ENCODE measurements at places on chromosomes 2 and 18.

DNA sequence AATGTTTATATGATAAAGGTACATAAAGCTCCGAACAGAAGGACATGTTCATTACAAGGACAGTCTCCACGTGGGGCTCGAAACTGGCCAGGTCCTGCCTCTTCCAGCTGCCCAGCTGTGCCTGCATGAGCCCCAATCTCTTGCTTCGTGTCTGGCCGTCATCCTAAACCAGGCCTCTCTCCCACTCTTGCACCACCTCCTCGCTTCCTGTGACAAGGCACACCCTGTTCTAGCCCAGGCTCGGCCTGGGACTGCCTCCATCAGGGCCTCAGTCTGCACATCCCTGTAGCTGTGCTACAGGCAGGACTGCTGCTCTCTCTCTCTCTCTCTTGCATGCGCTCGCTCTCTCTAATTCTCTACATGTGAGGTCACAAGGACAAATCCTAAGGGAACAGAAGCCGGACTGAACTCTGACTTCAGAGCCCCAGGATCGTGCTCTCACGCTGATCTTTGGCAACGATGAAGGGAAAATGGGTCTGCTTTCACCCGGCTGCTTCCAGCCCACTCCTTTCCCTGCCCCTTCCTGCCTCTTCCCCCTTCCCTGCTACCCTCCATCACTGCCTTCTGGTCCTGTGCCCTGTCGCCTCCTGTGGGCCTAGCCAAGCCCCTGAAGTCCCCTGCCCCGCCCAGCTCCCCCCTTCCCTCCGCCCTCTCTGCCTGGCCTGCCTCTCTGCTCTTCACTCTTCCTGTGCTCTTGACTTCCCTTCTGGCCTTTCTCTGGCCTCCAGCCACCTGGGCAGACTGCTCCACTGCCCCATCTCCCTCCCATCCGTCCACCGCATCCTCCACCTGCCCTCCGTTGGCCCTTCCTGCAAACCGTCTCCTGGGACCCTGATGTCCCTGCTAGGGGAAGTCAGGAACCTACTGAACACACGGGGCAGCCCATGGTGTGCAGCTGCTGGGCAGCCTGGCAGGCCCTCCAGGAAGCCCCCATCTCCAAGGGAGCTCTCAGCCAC lies 7.8 kb upstream of the GPR55 start:
- no peak for DNase-seq

DNA sequence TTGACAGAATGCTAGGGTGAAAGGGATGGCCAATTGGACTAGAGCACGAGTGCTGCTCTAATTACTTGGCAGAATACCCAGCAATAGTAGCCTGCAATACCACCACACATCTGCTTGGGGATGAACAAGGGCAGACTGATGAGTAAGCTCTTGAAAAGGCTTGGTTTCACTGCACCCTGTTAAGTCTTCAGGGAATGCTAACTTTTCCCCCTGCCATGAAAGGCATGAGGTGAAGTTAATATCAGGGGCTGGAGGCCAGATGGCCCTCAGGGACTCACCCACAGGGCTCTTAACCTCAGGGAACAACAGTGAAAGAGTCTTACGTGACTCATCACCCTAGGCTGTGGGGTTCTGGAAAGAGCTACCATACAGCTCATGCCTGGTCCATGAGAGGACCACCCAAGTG lies 51.7 kb upstream of the MYL1 start:
- DNase-seq, result no peak

DNA sequence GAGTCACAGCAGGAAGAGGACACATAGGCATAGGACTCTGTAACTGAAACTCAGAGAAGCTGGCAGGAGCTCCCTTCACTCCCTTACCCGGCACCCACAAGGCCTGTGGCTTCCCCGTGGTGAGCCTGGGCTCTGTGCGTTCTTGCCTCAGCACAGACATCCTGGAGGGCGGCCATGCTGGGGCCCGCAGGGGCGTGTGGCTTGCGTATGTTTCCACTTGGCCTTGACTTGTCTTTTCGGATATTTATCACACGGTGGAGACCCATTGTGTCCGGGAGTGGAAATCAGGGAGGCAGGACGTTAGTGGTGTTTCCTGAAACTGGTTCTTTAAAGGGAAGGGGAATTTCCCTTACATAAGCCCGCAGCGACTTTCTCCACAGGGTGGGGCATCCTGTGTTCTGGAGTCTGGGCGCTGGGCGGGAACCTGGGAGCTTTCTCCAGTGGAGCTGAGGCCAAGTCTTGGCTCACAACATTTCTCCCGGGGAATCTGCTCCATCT lies 49.9 kb upstream of the EML6 start:
- DNase-seq, result no peak

DNA sequence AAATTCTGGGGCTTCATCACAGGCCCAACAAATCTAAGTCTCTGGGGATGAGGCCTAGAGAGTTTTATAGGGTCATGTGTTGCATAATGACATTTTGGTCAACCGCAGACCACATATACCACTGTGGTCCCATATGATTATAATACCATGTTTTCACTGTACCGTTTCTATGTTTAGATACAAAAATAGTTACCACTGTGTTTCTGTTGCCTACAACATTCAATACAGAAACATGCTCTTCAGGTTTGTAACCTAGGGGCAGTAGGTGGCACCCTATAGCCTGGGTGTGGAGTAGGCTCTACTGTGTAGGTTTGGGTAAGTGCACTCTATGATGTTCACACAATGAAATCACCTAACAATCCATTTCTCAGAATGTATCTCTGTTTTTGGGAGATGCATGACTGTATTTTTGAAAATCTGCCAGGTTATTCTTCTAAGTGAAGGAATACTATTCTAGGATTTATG lies 485.2 kb downstream of the PTPRM start:
- no peak for DNase-seq

DNA sequence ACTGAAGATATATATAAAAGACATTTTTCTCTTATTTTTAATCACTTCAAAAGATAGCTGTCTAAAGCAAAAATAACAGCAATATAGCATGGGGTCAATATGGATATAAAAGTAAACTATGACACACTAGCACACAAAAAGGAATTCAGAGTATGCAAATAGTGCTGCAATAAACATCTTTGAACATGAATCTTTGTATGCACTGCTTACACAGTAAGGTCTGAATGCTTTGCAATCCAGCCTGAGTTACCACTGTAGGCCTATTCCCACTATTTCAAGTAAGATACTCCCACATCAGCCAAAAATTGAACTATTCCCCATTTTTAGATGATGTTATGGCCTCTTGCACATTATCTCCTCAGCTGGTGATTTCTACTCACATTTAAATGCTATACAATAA lies 27.4 kb upstream of the ERCC3 start:
- DNase-seq, result no peak

- DNase-seq, result no peak
Observed at GRCh38 chr2:231887756-231888155, 38.4 kb downstream of the NPPC start.

DNA sequence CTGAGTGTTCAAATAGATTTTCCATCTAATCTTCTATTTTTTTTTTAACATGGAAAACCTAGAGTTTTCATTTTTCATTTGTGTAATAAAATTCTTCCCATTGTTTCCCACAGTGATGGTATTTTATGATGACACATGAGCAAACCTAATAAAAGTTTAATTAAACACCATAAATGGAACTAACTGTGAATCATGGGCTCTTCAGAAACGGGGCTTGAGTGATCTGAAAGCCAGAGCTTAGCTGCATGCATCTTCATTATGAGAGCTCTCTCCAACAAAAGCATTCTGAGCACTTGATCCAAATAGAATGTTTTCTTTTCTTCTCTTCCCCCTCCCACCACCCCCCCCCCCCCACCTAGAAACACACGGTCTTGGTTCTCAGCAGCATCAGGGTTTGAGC lies 82.1 kb upstream of the REV1 start:
- DNase-seq, result no peak

GRCh38 chr18:45464619-45465018 lies 150.7 kb upstream of the SLC14A2 start:
- DNase-seq, result no peak

DNA sequence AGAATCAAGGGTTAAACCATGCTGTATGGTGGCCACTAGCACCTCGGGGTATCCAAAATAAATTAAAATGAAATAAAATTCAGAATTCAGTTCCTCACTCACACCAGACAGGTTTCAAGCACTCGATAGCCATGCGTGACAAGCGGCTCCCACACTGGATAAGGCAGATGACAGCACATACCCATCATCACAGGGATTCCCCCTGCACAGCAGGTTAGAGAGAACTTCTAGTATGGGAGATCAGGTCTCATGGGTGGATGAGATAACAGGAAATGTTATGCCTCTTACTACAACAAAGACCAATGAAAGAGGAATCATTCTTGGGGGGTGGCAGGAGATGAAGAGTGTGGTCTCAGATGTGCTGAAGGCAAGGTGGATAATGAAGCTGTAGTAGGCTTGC lies 121.9 kb upstream of the ACAA2 start:
- no peak for DNase-seq

- no peak for DNase-seq
Observed at GRCh38 chr18:55186588-55186987, 227.3 kb upstream of the CCDC68 start.

- DNase-seq, result no peak
Observed at GRCh38 chr2:32450851-32451250, 94.0 kb downstream of the BIRC6 start.

DNA sequence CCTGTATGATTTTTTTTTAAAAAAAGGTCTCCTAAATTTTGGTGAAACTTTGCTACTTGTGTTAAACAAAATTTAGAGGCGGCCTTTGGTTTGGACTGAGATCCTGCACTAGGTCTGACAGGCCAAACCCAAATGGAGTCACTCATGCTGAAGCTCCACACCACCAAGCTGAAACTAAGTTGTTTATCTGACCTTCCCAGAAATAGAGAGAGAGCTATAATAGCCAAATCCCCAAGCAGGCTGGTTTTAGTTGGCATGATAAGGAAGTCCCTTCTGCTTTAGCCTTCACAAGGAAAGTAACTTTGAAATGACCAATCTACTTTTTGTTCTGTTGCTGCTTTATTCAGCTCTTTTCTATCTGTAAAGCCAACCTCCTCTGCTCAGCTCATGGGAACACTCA lies 17.1 kb upstream of the THUMPD2 start:
- DNase-seq, result no peak

DNA sequence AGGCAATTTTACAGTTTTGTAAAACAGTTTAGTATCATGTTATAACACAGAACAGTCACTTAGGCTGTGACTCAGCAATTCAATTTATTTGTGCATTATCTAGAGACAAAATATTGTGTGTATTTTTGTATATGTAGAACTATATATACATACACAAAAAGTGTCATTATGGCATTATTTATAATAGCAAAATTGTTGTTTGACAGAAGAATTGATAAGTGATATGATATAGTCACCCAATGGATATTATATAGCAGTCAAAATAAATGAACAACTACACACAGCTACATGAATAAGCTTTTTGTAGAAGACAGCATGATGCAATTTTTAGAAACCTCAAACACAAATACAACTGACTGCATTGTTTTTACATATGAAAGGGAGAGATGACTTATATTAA lies 334.0 kb downstream of the TRIB2 start:
- DNase-seq, result no peak

DNA sequence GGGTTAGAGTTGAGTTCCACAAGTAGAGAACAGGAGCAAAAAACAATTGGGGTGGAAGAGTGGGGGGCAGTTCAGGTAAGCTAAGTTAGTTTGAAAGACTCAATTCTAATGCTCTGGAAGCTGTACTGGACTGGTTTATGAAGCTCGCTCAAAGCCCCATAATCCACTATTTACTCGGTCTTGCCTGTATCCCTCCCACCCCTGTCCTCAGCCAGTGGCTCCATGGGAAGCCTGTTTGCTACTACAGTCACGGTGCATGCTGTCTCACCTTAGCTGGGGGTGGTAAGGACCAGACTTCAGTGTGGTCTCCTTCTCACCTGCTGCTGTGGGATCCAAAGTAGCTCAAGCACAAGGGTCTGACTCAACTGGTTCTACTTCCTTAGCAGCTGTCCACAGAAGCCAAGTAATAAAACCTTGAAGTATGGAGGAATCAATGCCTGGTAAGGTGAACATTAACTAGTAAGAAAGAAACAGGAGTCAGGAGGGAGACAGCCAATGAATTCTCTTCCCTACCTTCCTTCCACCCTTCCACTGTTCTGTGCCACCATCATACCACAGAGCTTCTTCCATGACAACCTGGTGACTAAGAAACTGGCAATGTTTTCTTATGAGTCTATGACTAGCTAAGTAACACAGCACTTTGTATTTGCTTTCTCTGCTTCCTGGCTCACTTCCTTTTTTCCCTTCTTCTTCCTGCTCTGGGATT lies 230.8 kb downstream of the SRBD1 start:
- DNase-seq, result no peak

DNA sequence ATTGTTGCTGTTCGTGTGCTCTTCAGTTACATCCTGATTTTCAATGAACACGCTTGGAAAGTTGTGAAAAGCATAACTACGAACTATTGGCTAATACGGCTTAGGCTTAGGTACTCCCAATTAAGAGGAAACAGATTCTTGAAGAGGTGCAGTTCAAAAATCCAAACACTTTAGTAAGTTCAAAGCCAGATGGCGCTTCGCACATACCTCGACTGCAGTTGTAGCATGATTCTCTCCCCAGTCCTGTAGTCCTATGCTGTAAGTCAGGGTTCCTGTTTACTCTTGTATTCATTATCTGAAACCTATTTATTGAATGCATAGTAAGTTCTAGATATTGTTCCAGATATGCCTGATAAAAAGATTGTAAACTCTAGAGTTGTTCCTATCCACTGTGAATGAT lies 165.2 kb downstream of the TRIB2 start:
- DNase-seq, result no peak

DNA sequence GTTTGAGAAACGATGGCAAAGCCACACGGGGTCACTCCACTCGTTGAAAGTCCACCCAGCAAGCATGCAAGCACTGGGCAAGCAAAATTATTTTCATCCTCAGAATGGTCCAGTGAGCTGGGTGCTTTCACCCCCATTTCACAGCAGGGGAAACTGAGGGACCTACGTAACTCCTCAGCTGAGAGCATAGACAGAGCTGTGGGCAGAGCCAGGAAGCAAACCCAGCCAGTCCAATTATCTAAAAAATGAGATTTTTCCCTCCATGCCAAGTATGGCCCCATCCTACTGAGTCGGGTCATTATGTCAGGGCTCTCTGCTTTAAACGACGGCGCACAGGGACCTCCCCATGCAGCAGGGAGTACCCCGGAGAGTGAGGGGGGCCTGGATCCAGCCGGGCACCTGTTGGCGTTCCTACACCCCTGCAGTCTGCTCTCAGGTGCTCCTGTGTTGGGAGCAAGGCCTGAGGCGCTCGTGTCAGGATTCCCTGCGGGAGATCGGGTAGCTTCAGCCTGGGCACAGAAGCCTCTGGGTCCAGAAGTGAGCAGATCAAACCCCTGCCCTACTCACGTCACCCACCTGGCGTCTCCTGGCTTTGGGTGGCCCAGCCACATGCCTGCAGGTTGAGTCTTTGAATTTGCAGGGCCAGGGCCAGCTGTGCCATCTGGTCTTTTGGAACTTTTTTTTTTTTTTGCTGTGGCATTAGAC lies 17.3 kb downstream of the TWIST2 start:
- DNase-seq, result no peak

Data from stimulated activated CD8-positive, alpha-beta memory T cell treated with anti-CD3 and anti-CD28 coated beads, Interleukin-7, amount 100 ng/mL, for 24 hours (primary cell).